Mesenchymal stem cell (in vitro differentiated cells and primary cell): ENCODE measurements at places on chromosomes 12 and 14.

- peaks cover 3% of the 10 kb centered on the region for H3K4me1 ChIP-seq
- H3K27me3 ChIP-seq, result no peaks in the 10 kb centered on the region
- DNase-seq, result peak; percentile 64
- H3K4me3 ChIP-seq, result no peak overlapping the region
- H3K36me3 ChIP-seq, result no peaks in the 10 kb centered on the region
- H3K27ac ChIP-seq, result no peak overlapping the region
Measured at GRCh38 chr12:68267892-68268396, 14.5 kb upstream of the IL22 start.

DNA sequence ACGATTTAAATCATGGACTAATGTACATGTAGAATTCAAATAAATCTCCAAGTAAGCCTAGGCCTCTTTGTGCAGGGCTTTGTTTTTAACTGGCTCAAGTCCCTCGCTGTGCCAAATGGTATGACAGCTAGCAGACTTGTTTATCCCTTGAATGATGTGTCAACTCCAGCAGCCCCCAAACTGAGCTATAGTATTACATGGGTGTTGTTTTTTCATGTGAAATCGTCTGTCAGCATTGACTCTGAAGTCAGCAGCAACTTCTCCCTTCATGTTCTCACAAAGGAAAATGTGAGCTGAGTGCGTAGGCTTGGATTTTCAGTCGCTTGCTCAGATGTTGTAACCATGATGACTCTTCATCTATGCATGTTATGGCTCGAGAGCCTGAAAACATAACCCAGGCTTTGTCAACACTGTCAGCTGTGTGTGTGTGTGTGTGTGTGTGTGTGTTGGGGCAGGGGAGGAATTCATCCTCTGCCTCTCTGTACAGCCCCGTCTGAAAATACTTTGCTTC lies 73.3 kb downstream of the PTHLH start:
- DNase-seq, result peak; percentile 98
- peak overlapping the region; percentile 55 for H3K27ac ChIP-seq
- H3K4me1 ChIP-seq, result peaks cover 2% of the 10 kb centered on the region
- no peaks in the 10 kb centered on the region for H3K36me3 ChIP-seq

DNA sequence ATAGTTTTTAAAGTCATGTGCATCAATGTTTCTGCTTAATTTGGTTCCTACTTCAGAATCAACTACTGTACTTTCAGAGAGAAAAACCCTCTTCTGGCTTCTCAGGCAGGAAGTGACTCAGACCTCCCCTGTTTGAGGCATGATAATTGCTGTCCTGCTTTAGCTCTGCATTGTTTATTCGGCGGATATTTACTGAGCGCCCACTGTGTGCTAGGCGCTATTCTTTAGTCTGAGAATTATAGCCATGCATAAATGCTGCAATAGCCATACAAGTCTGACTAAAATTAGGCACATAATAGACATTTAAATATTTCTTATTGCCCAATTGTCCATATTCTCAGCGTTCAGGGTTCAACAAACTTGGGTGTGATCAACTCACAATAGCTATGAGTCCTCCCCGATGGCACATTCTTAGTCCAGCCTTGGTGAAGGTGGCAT lies 6.1 kb upstream of the AMIGO2 start:
- no peaks in the 10 kb centered on the region for H3K36me3 ChIP-seq
- peak; percentile 88 for DNase-seq
- no peaks in the 10 kb centered on the region for H3K27me3 ChIP-seq
- peaks cover 11% of the 10 kb centered on the region for H3K4me1 ChIP-seq

- no peak for DNase-seq
- peaks cover 69% of the 10 kb centered on the region for H3K27me3 ChIP-seq
- H3K27ac ChIP-seq, result no peak overlapping the region
- H3K4me1 ChIP-seq, result no peaks in the 10 kb centered on the region
- no peak overlapping the region for H3K4me3 ChIP-seq
- H3K36me3 ChIP-seq, result no peaks in the 10 kb centered on the region
Measured at GRCh38 chr14:101501341-101501740, 60.0 kb upstream of the DIO3 start.

DNA sequence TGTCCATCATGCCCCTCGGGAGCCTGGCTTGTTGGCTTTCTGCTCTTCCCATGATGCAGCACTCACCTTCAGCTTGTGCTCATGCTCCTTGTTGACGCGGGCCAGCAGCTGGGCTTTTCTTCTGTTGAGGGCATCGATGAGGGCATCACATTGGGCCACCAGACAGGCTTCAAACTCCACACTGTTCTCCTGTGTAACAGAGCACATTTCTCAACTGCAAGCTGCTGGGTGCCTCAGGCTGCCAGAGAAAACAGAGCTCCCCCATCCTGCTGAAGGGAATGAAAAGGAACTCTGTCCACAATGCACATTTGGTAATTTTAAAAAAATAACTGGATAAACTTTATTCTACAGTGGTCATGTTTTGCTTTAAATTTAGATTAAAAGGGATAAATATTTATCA lies 72.1 kb downstream of the TRIM9 start:
- H3K36me3 ChIP-seq, result no peaks in the 10 kb centered on the region
- no peaks in the 10 kb centered on the region for H3K27me3 ChIP-seq
- H3K4me1 ChIP-seq, result peaks cover 10% of the 10 kb centered on the region
- H3K4me3 ChIP-seq, result no peak overlapping the region
- H3K27ac ChIP-seq, result no peak overlapping the region

DNA sequence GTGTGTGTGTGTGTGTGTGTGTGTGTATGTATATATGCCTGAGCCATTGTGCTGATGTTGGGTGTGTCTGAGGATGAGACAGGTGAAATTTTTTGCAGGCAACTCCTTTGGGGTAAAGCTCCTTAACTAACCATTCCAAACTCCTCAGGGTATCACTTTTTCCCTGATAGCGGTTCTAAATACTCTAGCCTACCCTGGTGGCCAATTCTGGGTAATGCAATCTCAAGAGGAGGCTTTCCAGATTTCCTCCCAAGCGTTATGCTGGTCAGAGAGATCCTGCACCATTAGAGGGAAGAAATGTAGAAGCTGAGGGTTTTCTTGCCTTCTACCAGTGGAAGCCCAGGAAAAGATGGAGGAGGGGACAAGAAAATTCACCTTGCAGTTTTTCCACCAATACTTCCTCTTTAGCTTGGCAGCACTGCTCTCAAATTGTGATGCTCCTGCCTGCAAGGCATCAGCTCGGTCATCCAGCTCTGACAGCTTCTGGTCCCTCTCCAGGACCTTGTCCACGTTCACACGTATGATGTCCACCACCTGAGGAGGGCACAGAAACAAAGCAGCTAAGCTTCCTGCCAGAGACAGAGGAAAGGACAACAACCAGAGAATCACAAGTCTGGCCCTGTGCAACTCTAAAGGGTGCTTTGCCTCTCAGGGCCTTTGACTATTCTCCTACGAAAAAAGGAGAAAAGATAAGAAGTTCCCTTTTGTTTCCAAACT lies 4.9 kb downstream of the VAMP1 start:
- H3K27ac ChIP-seq, result no peak overlapping the region
- peaks cover 44% of the 10 kb centered on the region for H3K36me3 ChIP-seq
- H3K4me3 ChIP-seq, result no peak overlapping the region

DNA sequence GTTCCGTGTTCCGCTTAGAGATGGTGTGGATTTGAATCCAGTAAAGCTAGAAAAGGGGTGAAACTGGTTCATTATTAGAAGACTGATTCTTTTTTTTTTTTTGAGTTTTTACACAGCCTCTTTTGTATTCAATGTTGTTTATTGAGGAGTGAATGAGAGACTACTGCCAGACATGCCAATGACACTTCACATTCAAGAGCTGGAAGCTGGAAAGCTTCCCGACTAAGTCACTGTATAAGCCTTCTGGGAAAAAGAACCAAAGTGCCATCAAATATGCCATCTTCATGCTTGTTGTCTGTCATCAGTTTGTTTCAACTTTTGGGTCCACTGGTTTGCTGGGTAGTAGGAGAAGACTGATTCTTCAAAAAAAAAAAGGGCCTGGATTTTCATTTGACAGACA lies 164.8 kb downstream of the ATP23 start:
- no peak overlapping the region for H3K4me3 ChIP-seq
- DNase-seq, result no peak
- H3K4me1 ChIP-seq, result no peaks in the 10 kb centered on the region

GRCh38 chr14:103078860-103079587 lies 5.0 kb upstream of the LBHD2 start:
- no peaks in the 10 kb centered on the region for H3K36me3 ChIP-seq
- H3K27ac ChIP-seq, result no peak overlapping the region
- no peak for DNase-seq
